ENCODE measurements at places on chromosomes 5 and 9.
A peak's percentile ranks its signal among the peaks of the same experiment; 100 is the strongest.

GRCh38 chr5:132819468-132819867 is 6.4 kb downstream of the SOWAHA start:
- DNase-seq: no peak

DNA sequence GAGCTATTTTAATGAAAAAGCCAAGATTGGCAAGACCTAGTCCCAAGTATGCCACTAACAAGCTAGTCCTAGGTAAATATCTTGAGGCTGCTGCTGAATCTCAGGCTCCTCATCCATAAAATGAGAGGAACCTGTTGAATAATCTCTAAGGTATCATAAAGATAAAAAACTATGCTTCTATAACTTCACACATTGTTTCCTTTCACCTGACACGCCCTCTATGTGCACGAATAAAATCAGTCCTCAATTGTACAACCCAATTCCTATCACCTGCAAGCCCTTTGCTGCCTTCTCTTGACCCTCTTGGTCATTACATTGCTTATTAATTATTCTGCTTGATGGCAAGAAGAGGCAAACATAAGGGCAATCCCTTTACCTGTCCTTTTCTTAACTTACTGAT is 69.9 kb downstream of the TRPM6 start:
- no peak for DNase-seq

DNA sequence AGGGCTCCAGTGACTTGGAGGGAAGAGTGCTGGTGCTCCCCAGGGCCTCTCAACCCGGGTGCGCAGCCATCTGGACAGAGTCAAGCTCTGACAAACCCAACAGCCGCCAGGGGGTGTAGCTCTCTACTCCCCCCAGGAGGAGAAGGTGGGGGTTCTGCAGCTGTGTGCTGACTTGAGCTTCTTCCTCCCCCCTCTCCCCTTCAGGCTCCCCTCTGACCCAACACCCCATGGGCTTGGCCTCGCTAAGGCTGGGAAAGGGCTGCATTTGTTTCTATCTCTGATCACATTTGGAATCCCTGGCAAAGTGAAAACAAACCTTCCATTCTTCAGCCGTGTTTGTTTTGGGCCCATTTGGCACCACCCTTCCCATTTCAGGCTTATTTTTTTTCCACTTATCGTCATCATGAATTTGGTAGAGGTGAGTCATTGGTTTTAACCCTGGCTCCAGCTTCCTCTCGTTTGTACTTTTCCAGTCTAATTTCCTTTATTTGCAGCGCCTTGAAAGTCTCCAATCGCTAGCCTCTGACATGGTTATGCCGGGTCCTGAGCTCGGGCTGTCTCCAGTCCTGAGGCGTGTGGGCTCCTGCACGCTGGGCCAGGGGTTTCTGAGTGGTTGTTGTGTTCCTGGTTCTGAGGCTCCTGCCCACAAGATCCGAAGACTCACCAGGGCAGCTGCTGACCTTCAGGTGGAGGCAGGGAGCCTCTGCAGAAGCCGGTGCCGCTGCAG is 36.1 kb downstream of the DAP start:
- DNase-seq: no peak

DNA sequence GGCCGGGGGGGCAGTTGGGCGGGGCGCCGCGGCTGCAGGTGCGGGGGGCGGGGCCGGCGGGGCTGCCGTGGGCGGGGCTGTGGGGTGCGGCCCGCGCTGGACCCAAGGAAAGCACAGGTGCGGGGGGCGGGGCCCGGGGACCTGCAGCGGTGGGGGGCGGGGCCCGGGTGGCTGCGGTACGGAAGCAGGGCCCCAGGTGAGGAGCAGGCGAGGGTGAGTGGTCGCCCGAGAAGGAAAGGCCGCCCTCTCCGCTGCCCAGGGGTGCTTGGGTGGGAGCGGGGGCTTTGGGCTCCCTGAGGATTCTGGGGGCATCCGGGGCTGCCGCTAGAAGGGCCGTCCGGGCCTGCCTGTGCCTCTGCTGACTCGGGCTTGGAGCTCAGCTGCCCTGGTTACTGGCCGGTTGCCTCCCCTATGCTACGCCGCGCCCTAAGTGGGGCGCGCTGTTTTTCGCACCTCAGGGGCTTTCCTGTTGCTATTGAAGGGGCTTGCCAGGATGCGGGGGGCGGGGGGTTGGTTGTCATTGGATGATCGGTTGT is 767 bp downstream of the RALGPS1 start:
- DNase-seq: peak; percentile 42

- no peak for DNase-seq
These were observed 15.6 kb upstream of the DCP2 start for GRCh38 chr5:112960863-112961504.

DNA sequence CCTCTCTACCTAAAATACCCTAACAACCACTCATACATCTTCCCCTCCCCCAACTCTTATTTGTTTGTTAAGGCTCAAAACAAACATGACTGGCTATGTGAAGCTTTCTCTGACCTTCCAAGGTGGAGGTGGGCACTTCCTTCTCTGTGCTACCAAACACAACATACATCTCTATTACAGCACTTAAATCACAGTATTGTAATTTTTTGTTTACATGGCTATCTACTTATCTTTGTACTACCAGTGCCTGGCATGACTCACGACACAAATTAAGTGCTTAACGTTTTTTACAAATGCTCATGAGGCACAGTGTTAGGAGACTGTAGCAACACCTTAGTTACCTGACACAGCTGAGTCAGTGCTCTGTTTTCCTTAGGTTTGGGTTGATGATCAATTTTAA is 18.6 kb downstream of the HOMER1 start:
- DNase-seq: peak; percentile 32

DNA sequence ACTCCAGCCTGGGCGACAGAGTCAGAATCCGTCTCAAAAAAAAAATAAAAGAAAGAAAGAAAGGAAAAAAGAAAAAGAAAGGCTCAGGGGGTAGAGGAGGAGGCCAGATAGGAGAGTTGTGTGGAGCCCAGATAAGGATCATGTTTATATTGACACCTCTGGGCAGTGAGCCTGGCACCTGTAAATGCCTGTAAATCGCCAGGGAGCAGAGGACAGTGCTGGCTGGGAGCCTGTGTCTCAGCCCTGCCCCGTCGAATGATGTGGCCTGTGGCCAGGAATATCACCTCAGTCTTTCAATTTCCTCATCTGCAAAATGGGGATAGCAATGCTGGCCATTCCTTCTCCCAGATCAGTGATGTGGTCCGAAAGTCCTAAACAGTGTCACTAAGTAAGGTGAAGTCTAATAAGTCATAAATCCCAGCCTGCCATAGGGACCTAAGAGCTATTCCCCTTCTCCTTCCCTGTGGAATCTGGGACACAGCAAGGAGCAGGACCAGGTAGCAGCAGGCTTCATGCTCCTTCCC is 10.3 kb upstream of the ABO start:
- DNase-seq: no peak

GRCh38 chr9:122252796-122253195 is 11.8 kb downstream of the RBM18 start:
- no peak for DNase-seq

DNA sequence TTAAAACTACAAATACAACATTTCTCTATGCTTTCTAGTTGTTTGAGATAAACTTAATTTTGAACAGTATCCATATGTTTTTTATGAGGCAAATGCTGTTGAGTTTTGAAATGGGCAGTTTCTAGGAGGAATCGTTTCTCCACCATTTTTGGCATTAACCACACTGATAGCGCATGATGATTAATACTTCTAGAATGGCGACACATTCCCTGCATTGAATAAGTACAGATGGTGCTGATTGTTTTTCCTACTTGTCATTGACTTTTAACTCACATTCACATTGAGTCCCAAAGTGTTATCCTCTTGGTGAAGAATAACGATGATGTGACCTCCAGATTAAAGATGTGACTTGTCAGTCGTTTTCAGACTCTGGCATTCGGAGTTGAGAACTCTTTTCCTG is 6.5 kb upstream of the CCDC192 start:
- DNase-seq: no peak

- no peak for DNase-seq
These were observed 125.4 kb downstream of the ATPSCKMT start for GRCh38 chr5:10124287-10124686.

DNA sequence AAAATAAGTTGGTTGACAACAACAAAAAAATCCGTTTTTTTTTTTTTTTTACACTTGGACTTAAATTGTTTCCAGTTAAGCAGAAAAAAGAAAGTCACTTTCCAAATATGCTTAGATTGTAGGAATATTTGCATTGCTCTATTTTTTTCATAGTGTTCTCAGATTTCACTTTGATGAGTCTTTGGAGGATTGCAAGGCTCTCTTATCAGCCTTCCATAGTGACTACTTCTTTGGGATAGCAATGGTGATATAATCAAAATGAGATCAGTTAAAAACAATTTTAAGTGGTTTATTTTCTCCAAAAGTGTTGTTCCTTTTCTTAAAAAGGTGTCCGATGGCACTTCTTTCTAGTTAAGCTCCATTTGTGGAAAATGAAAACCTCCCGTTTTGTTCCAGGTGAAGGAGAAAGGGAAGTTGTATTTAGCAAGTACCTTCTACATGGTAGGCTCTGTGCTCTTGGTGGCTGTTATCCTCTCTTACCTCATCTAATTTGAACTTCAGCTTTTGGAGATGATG is 3.9 kb downstream of the RASGRF2 start:
- DNase-seq: no peak

GRCh38 chr5:158534203-158534602 is 565.5 kb downstream of the EBF1 start:
- DNase-seq: no peak

GRCh38 chr9:125103770-125104460 is 39.4 kb downstream of the SCAI start:
- no peak for DNase-seq

DNA sequence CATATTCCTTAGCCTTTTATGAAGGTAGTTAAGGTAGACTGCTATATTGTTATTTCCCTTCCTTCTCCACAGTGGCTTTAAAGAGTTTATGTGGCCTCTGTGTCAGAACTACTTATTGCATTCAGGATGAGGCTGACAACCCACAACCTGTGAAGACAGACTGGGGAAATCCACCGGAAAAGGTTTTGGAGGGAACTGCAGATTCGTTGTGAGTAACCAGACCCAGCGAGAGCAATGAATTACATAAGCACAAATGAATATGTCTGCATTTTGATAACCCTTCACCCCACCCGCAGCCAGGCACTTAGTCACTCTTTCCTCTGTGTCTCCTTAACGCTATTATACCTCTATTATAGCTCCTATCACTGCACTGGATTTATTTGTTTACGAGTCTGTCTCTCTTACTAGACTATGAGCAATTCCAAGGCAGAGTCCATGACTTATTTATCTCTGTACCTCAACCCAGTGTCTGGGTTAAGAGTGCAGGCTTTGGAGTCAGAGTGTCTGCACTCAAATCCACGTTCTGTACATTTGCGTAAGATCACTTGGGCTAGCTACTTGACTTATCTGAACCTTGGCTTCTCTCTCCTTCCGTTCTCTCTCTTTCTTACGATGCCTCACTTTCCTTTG is 19.2 kb downstream of the KCTD16 start:
- no peak for DNase-seq

GRCh38 chr9:133991214-133991921 is 756 bp downstream of the VAV2 start:
- DNase-seq: no peak

DNA sequence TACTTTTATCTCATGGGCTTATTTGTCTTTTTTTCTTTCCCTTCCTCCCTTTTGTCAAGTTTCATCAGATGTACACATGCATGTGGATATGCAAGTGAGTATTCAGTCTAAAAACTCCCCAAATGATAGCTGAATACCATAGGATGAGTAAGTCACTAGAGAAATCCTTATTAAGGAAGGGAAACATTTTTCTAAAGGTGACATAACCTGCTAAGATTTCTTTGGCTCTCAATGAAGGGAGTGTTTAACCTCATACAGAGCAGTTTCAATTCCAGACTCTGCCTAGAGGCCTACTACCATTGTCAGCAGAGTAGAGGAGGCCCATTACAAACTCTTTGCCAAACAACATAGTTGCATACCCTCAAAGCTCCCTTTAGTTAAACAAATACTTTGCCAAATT is 192.4 kb downstream of the ARHGEF28 start:
- no peak for DNase-seq

DNA sequence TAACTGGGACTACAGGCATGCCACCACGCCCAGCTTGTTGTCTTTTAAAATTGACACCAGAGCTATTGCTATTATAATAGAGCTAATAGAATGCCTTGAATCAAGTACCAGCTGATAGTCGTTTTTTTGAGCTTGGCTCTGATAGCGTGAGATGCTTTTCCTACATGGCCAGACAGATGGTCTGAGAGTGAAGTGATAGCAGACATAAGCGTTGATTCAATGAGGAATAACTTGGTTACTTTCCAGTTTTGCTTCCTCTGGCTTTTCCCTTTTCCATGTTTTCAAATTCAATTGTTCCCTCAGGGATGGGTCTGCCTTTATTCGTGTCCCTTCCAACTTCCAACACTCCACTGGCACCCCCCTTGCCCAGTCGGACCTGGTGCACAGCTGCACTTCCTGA is 15.4 kb downstream of the AGXT2 start:
- DNase-seq: no peak

- no peak for DNase-seq
These were observed 194.2 kb upstream of the SMC2 start for GRCh38 chr9:103899866-103900265.

DNA sequence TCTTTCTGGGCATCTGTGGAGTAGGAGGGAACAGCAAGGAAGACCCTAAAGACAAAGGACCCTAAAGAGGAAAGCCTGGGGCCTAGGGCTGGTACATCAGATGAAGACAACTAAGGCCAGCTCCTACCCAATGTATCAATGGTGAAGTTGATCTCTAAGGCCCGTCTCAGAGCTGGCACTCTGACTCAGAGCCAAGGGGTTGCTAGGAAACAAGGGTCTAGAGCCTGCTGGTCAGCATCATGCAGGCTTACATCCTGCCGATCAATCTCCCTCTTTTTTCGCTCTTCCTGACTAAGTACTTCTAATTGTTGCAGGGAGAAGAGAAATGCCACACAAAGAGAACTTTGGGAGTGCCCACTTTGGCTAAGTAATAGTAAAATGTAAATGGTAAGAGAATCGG is 26.2 kb downstream of the TRIM32 start:
- DNase-seq: peak; percentile 13

DNA sequence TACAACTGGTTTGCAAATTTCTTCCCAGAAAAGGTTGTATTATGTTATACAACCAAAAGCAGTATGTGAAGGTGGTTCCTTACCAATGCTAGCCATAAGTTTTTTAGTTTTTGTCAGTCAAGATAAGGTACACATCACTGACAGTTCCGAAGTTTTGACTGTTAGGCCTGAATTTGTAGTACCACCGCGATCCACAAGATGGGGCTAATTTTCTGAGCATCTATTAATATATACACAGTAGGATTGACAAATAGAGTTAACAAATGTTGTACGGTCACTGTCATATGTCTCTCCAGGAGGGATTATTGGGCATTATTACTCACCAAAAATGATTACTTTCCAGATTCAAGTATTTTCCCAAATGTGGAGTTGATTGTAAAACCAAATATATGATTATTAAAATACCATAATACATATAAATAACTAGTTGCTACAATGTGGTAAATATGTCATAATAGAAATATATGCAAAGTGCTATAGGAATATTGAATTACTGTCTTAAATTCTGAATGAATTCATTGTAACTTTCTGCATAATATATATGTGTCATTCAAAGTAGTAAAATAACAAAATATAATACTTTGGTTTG is 28.4 kb upstream of the LRRC19 start:
- peak; percentile 9 for DNase-seq

GRCh38 chr5:166111021-166111420 is 2180.4 kb upstream of the WWC1 start:
- DNase-seq: no peak

Measured in NCI-H510A treated with DMSO at 0.1 percent for 48 hours (cell line).